A549 treated with DMSO at 1 μM for 4 hours (cell line): ENCODE measurements at places on chromosomes 12 and 14. TPM values are rescaled to one million over a fixed set of nuclear protein-coding genes. Genes with fewer than 3 reads are reported as not detected.

The RAD51AP1 gene
- total RNA-seq: 14.8 to 25.1 TPM (median 20.7 TPM) in 5 replicates

The CMTM5 gene
- total RNA-seq: not detected in 5 replicates

The DDN gene
- 0.58 to 0.73 TPM (median 0.65 TPM) in 5 replicates for total RNA-seq

The BCL7A gene
- total RNA-seq: 11.3 to 14.5 TPM (median 11.7 TPM) in 5 replicates

The TEX52 gene
- not detected in 5 replicates for total RNA-seq

The FGD6 gene
- 15.6 to 22.8 TPM (median 17.6 TPM) in 5 replicates for total RNA-seq

The GALNT6 gene
- 3.1 to 4.7 TPM (median 4.3 TPM) in 5 replicates for total RNA-seq

The SCYL2 gene
- total RNA-seq: 18.7 to 26.4 TPM (median 22.3 TPM) in 5 replicates

The NKX2-1 gene
- total RNA-seq: 0.04 to 0.07 TPM in 2 of 5 replicates, not detected in the others

The AHNAK2 gene
- total RNA-seq: 202 to 234 TPM (median 210 TPM) in 5 replicates

The AHSA1 gene
- 256 to 286 TPM (median 280 TPM) in 5 replicates for total RNA-seq
